CD4-positive, alpha-beta T cell treated with Interleukin-6 for 4 hours (primary cell): ENCODE measurements at places on chromosomes 3 and 15.

GRCh38 chr3:61864886-61865285 is 303.5 kb downstream of the PTPRG start:
- DNase-seq = no peak

DNA sequence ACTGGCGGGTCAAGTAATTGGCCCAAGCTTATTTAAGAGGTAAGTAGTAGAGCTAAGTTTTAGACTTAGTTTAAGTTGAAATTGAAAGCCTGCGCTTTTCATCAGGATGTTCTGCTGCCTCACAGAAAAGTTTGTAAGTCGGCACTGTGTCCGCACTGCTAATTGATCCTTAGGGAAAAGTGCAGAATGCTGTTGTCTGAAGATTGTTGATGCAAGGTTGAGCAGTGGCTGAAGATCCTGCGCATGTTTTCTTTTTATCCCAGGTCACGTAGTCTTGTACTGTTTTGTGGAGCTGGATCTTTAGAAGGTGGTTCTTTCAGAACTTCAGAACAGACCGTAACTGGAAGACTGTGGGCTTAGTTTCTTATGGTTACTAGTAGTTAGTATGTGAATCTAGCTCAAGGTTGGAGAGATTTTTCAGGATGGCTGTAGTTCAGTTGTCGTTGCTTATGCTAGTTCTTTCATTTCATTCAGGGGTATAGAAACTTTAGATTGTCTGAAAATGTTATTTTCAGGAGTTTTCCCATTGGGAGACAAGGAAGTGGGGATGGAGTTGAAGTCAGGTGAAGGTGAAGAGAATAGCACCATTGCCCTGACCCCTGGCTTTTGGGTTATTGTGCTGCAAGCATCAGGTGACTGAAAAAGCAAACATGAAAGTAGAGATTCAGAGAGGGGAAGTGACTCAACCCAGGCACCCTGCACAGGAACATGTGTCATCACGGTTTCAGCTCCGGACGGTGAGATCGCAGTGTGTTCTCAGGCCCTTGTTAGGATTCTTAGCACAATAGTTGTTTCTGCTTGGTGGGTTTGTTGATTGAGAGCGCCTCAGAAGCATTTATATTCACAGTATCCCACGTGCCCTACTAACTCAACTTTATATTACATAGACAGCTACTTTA is 32.8 kb downstream of the AKAP13 start:
- DNase-seq = peak; percentile 82

DNA sequence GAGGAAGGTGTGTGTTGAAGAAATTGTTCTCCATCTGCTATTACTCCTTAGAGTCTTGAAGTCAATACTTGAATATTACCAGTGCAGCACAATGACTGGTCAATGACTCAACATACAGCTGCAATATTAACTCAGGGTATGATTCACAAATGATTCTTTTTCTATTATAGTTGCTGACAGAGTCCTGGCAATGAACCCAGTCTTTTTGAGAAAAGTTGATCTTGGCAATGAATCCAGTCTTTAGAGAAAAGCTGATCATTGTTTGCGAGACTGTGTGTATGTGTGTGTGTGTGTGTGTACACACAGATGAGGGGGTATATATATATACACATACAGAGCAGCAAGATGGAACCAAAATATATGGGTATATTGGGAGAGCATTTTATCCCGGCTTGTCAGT is 315.1 kb downstream of the ZNF385D start:
- DNase-seq = no peak

GRCh38 chr15:100633763-100634075 is 31.3 kb downstream of the ASB7 start:
- no peak for DNase-seq

- no peak for DNase-seq
Observed at GRCh38 chr15:38696790-38697495, 132.3 kb upstream of the RASGRP1 start.

DNA sequence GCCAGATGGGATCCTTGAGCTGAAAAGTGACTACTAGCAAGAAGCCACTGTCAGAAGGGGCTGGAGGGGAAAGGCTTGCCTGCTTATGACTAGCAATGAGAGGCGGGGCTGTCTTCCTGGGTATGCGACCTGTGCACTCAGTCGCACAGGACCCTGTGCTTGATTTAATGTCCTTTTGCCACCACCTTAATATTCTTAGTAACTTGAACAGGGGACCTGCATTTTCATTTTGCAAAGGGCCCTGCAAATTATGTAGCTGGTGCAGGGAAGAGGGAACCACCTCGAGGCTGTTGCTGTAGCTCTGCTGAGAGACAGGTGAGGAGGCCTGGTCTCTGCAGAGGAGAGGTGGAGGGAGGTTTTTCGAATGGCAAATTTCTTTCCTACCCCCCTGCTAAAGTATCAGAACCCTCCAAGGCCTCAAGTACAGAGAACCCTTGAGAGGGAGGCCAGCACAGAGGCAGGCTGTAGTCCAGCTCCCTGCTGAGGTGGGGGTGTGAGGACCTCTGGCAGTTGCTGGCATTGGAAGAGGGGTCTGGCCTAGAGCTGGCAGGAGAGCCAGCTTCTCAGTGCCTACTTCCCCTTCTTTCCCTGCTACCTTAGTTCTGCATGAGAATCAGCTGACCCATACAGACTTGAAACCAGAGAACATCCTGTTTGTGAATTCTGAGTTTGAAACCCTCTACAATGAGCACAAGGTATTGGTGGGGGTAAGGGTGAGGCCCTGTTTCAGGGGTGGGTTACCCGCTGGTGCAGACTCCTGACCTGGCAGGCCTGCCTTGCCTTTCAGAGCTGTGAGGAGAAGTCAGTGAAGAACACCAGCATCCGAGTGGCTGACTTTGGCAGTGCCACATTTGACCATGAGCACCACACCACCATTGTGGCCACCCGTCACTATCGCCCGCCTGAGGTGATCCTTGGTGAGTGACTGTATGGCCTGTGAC is 11.4 kb downstream of the CLK3 start:
- no peak for DNase-seq

DNA sequence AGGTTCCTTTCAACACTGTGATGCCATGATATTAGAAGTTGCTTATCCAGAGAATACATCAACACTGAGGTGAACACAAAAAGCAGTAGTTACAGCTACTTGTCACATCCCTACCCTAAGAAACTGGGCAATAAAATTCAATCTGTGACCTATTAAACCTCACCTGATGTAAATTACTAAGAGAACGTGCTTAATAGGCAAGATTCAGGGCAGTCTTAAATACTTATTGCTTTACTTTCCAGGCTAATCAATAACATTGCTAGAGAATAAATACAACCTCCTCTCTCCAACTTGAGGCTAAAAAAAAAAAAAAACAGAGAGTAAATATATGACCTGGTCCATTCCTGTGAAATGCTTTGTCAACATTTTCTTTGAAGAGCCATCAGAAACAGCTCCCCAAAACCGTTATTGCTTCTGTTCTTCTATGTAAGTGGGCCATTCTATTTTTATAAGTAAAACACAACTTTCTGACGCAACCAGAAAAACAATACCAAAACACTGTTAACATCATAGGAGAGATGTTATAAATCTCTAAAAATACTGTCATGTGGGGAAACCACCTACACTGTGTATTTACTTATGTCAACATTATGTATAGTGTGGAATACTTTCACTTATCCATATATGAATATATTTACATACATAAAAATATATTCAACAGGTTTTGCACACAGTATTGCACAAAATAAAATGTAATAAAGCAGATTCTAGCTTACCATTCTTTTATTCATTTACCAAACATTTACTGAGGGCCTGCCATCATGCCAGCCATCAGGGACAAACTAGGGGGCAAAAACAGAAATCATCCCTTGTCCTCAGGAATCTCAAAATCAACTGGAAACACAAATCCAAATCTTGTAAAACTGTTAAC is 2.7 kb downstream of the NKIRAS1 start:
- no peak for DNase-seq

GRCh38 chr3:141875893-141876380 is 506 bp upstream of the ATP1B3 start:
- DNase-seq = no peak

DNA sequence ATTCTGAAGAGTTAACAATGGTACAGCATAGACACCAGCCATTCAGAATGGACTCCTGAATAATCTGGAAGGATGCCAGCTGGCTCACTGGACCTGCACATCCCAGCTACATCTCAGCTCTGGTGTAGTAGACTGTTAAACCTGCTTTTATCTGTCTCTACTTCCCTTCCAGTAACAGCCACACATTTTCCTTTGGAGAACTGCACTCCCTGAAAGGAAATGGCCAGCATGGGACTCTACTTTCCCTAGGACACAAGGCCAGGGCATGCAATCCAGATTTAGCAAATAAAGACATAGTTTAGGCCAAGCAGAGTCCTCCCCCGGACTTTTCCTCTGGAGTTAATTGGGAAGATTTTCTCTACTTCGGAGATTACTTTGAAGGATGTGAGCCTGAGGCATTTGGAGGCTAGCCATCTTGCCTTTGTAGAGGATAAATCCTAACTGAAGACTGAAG is 82.7 kb upstream of the TCF12 start:
- DNase-seq = no peak

- DNase-seq = no peak
Observed at GRCh38 chr3:141070727-141071357, 19.7 kb downstream of the SPSB4 start.

DNA sequence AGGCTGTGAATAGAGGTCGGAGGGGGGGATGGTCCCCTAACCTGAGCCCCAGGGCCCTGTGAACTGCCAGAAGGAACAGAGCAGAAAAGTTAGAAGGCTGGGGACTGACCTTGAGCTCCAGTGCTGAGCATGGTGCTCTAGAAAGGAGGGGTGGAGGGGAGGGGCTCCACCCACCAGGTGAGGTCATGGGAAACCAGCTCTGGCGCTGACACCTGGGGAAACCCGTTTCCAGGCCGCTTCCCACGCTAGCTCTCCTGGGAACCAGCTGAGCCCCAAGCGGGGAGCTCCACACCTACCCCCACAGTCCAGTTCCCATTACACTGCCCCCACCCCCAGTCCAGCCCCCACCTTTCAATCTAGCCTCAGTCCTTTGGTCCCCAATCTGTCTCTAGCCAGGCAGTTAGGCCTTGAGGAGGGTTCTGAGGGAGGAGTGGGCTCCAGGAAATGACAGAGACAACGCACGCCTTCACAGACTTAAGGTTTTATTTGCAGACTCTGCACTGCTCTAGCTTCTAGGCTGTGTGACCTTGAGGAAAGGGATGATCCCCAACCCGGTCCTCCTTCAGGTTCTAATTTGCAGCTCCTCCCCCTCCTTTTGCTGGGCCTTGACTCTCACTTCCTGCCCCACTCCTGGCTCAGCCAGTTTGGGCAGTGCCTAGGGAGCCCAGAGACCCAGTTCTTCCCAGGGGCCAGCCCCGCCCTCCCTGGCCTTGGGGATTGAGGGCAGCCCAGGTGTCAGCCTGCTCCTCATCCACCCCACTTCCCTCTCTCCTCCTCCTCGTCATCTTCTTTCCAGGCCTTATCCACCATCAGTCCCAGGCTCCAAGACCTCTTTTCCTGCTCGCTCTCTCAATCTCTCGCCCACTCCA is 2.1 kb downstream of the RHOV start:
- DNase-seq = no peak

GRCh38 chr3:23553353-23553752 is 252.4 kb upstream of the UBE2E1 start:
- DNase-seq = no peak

GRCh38 chr3:193869221-193870201 is 266.4 kb upstream of the HES1 start:
- DNase-seq = no peak

GRCh38 chr3:142028243-142028777 is 121.0 kb downstream of the TFDP2 start:
- DNase-seq = peak; percentile 19

- DNase-seq = no peak
Observed at GRCh38 chr15:21267671-21268395, 172.5 kb downstream of the POTEB3 start.

DNA sequence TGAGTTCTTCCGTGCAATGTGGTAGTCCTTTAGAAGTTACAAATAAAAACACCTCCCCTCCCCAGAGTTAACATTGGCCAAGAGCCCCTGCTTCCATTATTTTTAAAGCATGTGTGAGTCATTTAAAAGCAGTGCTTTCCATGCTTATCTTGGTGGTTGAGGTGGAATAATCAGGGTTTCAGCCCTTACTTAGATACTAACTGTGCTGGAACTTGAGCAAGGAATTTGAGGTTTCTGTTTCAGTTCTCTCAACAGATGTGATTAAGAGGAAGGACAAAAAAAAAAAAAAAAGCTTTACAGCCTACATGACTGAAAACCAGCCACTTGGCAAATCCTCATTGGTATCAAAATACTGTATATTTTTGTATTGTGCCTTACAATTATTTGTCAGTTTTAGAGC is 64.5 kb downstream of the CGNL1 start:
- no peak for DNase-seq

DNA sequence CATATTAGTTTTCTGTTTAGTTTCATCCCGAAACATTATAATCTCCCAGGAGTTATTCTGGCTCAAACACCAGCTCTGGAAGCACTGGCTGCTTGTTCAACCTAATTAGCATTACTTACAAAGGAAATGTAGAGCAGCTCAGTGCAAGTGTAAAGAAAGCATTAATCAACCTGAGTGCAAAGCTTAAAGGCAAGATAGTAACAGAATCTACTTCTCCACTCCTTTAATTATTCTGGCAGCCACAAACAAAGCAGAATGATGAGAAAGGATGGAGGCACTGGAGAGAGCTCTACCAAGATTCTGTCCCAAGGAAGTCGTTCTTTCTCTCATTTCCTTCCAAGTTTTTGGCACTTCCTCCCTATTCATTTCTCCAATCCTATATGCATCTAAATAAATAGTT is 1384.0 kb downstream of the ZPLD1 start:
- DNase-seq = no peak

GRCh38 chr3:43075904-43076661 is 29.8 kb downstream of the POMGNT2 start:
- no peak for DNase-seq

DNA sequence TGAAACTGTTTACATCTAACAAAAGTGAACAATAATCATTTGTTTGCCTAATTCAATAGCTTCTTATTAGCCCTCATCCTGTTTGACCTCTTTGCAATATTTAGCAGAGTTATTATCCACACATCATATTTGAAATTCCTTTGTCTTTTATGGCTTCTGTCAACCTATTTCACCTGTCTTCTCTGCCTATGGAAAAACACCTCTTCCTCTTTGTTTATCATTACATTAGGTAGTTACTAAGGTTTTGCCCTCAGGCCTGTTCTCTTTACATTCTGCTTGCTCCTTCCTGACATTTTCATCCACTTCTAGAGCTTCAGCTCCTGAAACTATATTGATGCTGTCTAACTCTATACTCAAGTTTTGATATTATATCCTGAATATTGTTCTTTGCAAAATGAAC is 183.0 kb downstream of the SUCNR1 start:
- DNase-seq = no peak

DNA sequence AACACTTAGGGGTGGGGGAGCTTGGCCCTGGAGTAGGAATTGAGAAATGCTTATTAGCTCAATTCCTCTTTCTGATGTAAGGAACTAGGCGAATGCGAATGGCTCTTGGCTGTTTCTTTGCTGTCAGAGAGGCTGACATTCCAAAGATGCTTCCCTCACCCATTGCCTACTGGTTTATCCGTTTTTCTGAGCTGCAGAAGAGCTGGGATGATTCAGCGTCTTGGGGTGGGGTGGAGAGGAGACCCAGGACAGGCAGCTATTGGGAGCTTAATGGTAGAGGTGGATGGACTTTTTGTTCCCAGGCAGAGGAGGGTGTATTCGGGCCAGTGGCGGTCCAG is 9.8 kb downstream of the PLEKHO2 start:
- no peak for DNase-seq

- no peak for DNase-seq
Observed at GRCh38 chr3:57935539-57935938, 72.7 kb upstream of the FLNB start.

GRCh38 chr3:141835557-141836229 is 40.8 kb upstream of the ATP1B3 start:
- DNase-seq = no peak
